Left ventricle myocardium inferior (tissue), 1 donor: ENCODE measurements at places on chromosomes 5 and 9. TPM values are rescaled to one million over a fixed set of nuclear protein-coding genes. Genes with fewer than 3 reads are reported as not detected.
A peak's percentile ranks its signal among the peaks of the same experiment; 100 is the strongest.

The SPATA31C1 gene
- not detected for total RNA-seq

The FOXE1 gene
- not detected for total RNA-seq

The PCDHGA10 gene
- total RNA-seq = 5.0 TPM

The HRH2 gene
- total RNA-seq = 47.7 TPM

The PCDHB15 gene
- 2.8 TPM for total RNA-seq

The IFNA8 gene
- not detected for total RNA-seq

- H3K4me1 ChIP-seq = peaks cover 94% of the 10 kb centered on the region
- peaks cover 21% of the 10 kb centered on the region for H3K36me3 ChIP-seq
- no peak overlapping the region for H3K4me3 ChIP-seq
Measured at GRCh38 chr5:141518618-141519015, 29.7 kb downstream of the PCDHGC5 start.

- H3K27me3 ChIP-seq = no peaks in the 10 kb centered on the region
- H3K36me3 ChIP-seq = peaks cover 86% of the 10 kb centered on the region
- peak overlapping the region; percentile 80 for H3K27ac ChIP-seq
- no peak overlapping the region for H3K4me3 ChIP-seq
Measured at GRCh38 chr5:151037561-151038411, 17.4 kb downstream of the GPX3 start.

DNA sequence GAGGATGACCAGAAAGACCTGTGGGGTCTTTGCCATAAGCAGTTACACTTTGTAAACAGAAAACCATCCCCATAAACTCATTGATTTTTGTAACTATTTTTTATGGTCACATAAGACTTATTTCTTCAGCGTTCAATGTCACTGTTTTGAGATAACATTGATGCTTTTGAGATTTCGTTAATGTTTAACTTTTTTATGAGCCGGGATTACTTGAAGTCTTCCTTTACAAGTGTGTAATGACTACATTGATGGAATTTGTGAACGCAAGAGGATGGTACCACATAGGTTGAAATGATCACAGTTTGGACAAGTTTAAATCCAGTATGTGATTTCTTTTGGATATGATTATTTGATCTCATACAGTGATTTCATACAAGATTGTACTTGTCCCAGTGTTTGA is 1.8 kb downstream of the SLC12A2 start:
- DNase-seq = no peak
- H3K27ac ChIP-seq = no peak overlapping the region
- peak overlapping the region; percentile 77 for H3K4me3 ChIP-seq
- peaks cover 86% of the 10 kb centered on the region for H3K4me1 ChIP-seq
- H3K36me3 ChIP-seq = no peaks in the 10 kb centered on the region

DNA sequence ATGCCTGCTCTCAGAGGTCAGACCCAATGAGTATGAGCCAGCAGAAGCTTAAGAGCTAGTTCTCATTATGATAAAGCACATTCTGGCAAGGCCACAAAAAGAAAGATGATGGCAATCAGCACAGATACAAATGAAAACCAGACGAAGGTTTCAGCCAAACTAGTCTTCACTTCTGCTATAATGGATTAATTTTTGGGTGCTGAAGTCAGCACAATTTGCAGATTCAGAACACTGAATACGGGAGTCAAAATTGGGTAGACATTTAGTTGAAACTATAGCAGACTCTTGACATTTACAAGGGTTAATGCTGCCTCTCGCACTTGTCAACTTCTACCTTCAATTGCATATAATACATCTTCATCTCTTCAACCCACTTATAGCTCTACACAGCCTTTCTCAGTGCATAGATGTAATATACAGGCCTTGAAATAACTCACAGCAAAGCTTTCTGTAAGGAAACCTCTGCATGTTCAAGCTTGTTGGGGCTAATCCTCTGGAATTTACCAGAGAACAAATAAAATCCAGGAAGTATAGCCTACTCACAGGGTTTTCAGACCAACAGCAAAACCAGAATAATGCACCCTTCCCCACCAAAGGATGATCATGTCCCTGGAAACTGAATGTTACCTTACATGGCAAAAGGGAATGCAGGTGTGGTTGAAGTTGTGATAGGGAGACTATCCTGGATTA is 77.1 kb downstream of the BAAT start:
- H3K4me3 ChIP-seq = no peak overlapping the region
- DNase-seq = no peak
- H3K36me3 ChIP-seq = no peaks in the 10 kb centered on the region
- no peaks in the 10 kb centered on the region for H3K4me1 ChIP-seq
- no peak overlapping the region for H3K27ac ChIP-seq
- H3K27me3 ChIP-seq = peaks cover 42% of the 10 kb centered on the region

- H3K27ac ChIP-seq = no peak overlapping the region
- H3K27me3 ChIP-seq = no peaks in the 10 kb centered on the region
- no peaks in the 10 kb centered on the region for H3K36me3 ChIP-seq
- H3K4me3 ChIP-seq = no peak overlapping the region
- no peak for DNase-seq
- H3K4me1 ChIP-seq = peaks cover 82% of the 10 kb centered on the region
Measured at GRCh38 chr5:53575831-53576230, 15.4 kb downstream of the NDUFS4 start.

- H3K36me3 ChIP-seq = no peaks in the 10 kb centered on the region
- H3K4me3 ChIP-seq = no peak overlapping the region
- H3K4me1 ChIP-seq = peaks cover 36% of the 10 kb centered on the region
- H3K27me3 ChIP-seq = no peaks in the 10 kb centered on the region
- DNase-seq = no peak
Measured at GRCh38 chr5:154238776-154239481, 48.4 kb downstream of the GALNT10 start.

GRCh38 chr9:108412755-108413154 is 443.0 kb downstream of the ACTL7B start:
- no peaks in the 10 kb centered on the region for H3K4me1 ChIP-seq
- no peaks in the 10 kb centered on the region for H3K27me3 ChIP-seq
- no peak overlapping the region for H3K4me3 ChIP-seq

- H3K4me1 ChIP-seq = peaks cover 98% of the 10 kb centered on the region
- no peaks in the 10 kb centered on the region for H3K36me3 ChIP-seq
- H3K27me3 ChIP-seq = no peaks in the 10 kb centered on the region
- H3K27ac ChIP-seq = peak overlapping the region; percentile 85
- H3K4me3 ChIP-seq = no peak overlapping the region
- no peak for DNase-seq
Measured at GRCh38 chr9:109912082-109912582, 132.1 kb downstream of the PALM2AKAP2 start.

DNA sequence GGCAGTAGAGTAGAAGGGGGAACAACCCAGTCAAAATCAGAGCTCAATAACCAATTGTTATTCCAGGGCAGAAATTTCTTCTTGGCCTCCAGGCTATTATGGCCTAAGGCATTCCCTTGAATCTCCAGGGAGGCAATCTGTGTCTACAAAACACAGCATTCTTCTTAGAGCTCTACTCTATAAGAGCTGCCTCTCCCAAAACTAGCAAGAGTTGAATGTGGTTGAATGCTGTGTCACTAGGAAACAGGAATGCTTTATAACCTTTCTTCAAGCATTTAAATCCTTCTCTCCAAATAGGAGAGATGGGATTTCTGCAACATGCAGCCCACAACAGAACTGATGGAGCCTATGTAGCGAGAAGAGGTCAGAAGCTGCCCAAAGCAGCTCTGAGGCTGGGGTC is 97.1 kb upstream of the APC start:
- H3K4me1 ChIP-seq = peaks cover 40% of the 10 kb centered on the region
- H3K36me3 ChIP-seq = no peaks in the 10 kb centered on the region
- no peak for DNase-seq

GRCh38 chr9:120569556-120569955 is 10.4 kb downstream of the CDK5RAP2 start:
- no peaks in the 10 kb centered on the region for H3K27me3 ChIP-seq
- no peak for DNase-seq
- H3K36me3 ChIP-seq = peaks cover 68% of the 10 kb centered on the region
- no peak overlapping the region for H3K27ac ChIP-seq

DNA sequence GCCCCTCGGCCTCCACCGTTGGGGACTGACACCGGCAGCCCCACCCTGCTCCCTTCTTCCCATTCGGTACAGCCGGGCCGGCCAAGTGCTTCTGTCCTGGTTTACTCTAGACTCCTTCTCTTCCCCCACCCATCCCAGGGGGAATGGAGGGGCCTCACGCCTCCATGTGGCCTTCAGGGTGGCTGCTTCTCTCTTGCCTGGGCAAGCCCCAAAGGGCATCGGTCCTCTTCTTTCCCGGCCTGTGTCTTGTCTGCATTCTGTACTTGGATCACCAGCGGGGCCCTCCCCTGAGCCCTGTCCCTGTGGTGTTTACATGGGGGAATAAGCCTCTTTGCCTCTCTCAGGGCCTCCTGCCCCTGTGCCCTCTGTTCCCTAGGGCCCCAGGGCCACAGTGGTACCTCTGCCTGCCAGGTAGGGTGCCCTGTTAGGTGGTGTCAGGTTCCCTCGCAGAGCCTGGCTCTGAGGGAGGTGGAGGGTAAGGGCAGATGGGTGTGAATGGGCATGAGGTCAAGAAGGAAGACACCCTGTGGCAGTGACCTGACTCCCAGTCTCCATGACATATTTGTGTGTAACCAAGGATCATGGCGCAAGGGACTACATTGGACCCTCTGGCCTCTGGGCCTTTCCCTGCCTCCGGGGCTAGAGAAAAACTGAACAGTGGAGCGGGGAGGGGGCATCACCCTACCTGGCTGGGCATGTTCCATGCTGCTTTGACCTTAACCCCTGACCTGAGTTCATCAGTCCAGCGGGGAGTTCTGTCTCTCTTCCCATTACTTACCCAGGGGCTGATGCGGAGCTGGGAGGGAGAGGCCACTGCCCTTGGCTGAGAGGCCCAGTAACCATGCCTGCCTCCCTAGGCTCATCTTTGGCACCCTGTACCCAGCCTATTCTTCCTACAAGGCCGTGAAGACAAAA is 1.6 kb downstream of the REEP2 start:
- no peak overlapping the region for H3K4me3 ChIP-seq
- no peak for DNase-seq
- H3K4me1 ChIP-seq = peaks cover 44% of the 10 kb centered on the region
- peaks cover 12% of the 10 kb centered on the region for H3K36me3 ChIP-seq
- no peaks in the 10 kb centered on the region for H3K27me3 ChIP-seq
- no peak overlapping the region for H3K27ac ChIP-seq
